Stimulated activated CD4-positive, alpha-beta T cell treated with anti-CD3 and anti-CD28 coated beads, Interleukin-4, amount 100 ng/mL, for 24 hours (primary cell): ENCODE measurements at places on chromosomes 2 and 18.

- DNase-seq: no peak
Observed at GRCh38 chr18:28972333-28972907, 795.5 kb upstream of the CDH2 start.

DNA sequence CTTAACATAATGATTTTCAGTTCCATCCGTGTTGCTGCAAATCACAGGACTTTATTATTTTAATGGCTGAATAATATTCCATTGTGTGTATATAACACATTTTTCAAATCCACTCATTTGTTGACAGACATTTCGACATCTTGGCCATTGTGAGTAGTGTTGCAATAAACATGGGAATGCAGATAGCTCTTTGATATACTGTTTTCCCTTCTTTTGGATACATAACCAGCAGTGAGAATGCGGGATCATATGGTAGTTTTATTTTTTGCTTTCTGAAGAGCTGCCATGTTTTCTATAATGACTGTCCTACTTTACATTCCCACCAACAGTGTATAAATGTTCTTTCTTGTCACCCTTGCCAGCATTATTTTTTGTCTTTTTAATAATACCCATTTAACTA, 420.3 kb upstream of the CHAC2 start:
- no peak for DNase-seq

- no peak for DNase-seq
Observed at GRCh38 chr2:122528061-122528460, 772.6 kb downstream of the TSN start.

DNA sequence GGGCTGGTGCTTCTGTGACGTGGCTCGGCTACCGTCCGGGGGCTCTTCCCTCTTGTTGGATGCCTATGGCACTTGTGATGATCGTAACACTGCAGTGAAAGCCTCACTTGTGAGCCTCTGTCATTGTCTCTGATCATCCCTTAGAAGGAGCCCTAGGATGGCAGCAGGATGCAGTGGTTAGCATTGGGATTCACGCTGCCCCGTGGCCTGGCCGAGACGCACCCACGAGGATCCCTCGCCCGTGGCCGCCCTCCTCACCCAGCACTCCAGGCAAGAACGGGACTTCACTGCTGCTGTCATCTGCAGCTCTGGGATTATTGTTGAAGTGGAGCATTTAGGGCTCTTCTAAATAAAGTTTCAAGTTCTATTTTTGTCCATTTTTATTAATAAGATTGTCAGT, 46.8 kb upstream of the CTDP1 start:
- no peak for DNase-seq

DNA sequence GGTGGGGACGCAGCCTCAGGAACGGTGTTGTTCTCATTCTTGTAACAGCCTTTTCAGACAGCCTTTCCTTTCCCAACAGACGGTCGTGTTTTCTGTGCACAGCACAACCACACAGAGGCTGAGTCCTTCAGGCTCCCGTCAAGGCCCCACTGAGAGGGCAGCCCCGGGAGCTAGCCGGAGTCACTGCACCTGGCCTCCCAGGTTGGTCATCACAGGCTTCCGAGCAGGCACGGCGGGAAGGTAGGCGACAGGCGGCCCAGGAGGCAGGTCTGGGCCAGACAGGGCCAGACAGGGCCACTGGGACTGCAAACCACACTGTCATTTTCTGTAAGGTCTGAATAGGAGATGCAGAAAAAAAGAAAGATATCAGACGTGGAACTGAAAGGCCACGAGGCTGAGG, 570.8 kb downstream of the GALR1 start:
- DNase-seq: no peak

DNA sequence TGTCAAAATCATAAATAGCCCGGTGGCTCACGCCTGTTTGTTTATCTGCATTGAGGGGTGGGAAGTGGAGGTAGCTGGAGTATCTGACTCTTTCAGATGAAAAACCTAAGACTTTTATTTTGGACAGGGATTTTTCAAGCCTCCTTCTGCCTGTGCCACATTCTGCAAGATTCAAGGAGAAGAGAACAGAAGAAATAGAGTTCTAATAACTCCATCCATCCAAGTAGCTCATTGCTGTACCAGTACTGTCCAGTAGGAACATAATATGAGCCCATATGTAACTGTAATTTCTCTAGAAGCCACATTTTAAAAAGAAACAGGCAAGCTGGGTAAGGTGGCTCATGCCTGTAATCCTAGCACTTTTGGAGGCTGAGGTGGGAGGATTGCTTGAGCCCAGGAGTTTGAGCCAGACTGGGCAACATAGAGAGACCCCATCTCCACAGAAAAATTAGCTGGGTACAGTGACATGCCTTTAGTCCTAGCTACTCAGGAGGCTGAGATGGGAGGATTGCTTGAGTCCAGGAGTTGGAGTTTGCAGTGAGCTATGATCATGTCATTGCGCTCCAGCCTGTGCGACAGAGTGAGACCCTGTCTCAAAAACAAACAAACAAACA, 35.4 kb upstream of the NT5DC4 start:
- no peak for DNase-seq
